ENCODE measurements at places on chromosomes 5 and 9.
A peak's percentile ranks its signal among the peaks of the same experiment; 100 is the strongest.

GRCh38 chr5:5738797-5739489 lies 316.5 kb downstream of the ICE1 start:
- DNase-seq: no peak

DNA sequence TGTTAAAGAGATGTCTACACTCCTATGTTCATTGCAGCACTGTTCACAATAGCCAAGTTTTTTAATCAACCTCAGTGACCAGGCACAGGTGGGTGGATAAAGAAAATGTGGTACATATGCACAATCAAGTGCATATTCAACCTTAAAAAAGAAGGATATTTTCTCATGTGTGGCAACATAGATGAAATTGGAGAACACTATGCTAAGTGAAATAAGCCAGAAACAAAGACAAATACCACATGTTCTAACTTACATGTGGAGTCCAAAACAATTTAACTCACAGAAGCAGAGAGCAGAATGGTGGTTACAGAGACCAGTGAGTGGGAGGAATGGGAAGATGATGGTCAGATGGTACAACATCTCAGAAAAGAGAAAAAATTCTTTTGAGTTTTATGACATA lies 31.8 kb downstream of the ANXA1 start:
- DNase-seq: no peak

GRCh38 chr5:19498852-19499251 lies 489.1 kb downstream of the CDH18 start:
- no peak for DNase-seq

DNA sequence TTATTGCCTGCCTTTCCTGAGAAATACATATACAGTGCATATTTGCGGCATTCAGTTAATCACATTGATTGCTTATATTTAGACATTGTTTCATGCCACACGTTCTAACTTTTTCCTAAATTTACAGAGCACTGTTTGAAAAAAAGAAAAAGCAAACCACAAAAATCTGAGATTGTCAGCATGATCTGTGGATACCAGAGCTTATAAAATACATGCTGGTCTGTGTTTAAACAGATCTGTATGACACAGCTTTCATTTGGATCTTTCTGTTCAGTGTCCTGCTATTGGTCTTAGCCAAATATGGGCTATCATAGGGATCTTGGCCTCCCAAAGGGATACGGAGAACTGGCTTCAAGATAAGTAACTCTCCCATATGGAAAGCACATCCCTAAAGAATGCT lies 20.2 kb downstream of the ALDH1A1 start:
- no peak for DNase-seq

GRCh38 chr5:82858151-82859025 lies 218.8 kb downstream of the TMEM167A start:
- no peak for DNase-seq

DNA sequence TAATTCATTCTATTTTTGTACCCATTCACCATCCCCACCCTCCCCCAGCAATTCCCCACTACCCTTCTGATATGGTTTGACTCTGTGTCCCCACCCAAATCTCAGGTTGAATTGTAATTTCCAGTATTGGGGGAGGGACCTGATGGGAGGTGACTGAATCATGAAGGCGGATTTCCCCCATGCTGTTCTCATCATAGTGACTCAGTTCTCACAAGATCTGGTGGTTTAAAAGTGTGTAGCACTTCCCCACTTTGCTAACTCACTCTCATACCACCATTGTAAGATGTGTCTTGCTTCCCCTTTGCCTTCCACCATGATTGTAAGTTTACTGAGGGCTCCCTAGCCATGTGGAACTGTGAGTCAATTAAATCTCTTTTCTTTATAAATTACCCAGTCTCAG lies 25.9 kb upstream of the TESK1 start:
- DNase-seq: no peak

GRCh38 chr9:73143711-73144328 lies 7.8 kb upstream of the ANXA1 start:
- peak; percentile 73 for DNase-seq

DNA sequence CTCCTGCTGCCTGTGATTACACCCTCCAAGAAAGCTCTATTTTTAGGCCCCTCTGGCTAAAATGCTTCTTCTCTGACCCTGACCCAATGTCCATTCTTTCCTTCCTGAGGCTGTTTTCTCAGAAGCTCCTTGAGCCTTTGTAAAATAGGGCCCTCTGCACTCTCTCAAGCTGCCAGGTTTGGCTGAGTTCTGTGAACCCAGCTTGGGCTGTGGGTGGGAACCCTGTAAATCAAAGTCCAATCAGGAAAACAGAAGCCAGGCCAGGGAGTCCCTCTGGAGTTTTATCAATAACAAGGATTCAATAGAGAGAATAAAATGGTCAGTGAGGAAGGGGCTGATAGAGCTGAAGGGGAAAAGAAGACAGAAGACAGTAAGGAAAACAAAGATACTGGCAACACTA lies 43.7 kb upstream of the ERCC6L2 start:
- no peak for DNase-seq

DNA sequence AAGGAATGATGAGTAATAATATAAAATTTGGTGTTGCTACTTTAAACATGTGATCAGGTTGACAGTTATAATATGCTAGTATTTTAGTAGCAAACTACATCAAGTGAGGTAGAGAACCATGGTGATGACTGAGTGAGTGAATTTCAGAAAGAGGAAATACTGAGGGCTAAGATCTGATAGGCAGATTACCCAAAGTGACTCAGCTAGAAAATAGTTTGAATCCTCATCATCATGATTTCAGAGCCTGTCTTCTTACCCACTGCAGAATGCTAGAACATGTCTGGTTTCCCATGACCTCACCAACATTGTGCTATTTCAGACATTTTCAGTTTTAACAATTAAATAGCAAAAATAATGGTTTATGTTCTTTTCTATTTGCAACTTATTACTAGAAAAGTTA lies 602.1 kb downstream of the TAF11L14 start:
- DNase-seq: no peak

GRCh38 chr9:91664663-91665062 lies 241.0 kb upstream of the NFIL3 start:
- DNase-seq: no peak

DNA sequence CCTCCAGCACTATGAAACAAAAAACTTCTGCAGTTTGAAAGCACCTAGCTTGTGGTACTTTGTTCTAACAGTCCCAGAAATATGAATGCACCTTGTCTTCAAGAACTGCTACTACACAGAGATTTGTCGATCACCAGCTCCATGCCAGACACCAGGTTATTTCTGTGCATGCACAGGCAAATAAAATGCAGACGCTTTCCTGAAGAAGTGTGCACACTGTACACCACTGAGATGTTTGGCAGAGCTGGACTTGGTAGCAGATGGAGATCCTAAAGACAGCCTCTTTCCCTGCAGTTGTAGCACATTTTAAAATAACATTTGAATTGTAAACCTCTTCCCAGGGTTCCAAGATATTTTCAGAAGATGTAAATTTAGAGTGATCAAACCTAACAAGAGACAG lies 730.0 kb downstream of the MTRR start:
- DNase-seq: no peak

GRCh38 chr9:13165956-13166355 lies 113.5 kb downstream of the MPDZ start:
- DNase-seq: no peak

- no peak for DNase-seq
Observed at GRCh38 chr5:176574297-176574591, 25.1 kb downstream of the CDHR2 start.

- peak; percentile 66 for DNase-seq
Observed at GRCh38 chr5:173573126-173573960, 43.1 kb downstream of the BOD1 start.

GRCh38 chr5:122398016-122398415 lies 86.0 kb downstream of the SNCAIP start:
- DNase-seq: no peak

GRCh38 chr5:109690242-109690974 lies 681 bp downstream of the MAN2A1 start:
- peak; percentile 22 for DNase-seq

DNA sequence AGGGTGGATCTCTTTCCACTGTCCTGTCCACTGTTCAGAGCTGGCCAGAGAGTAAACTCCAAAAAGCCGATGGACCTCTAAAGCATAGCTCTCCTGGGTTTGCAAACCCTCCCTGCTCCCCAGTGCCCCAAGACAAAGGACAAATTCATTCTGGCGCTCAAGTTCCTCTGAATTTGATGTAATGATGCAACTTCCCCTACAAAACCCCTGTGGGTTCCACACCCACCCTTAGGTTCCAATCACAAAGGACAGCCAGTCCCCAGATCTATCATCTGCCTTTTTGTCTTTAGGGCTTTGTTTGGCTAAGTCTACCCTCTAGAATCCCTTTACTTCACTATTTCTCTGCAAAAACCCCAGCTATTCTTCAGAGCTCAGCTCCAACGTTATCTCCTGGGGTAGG lies 57.4 kb upstream of the SLC25A51 start:
- DNase-seq: no peak

DNA sequence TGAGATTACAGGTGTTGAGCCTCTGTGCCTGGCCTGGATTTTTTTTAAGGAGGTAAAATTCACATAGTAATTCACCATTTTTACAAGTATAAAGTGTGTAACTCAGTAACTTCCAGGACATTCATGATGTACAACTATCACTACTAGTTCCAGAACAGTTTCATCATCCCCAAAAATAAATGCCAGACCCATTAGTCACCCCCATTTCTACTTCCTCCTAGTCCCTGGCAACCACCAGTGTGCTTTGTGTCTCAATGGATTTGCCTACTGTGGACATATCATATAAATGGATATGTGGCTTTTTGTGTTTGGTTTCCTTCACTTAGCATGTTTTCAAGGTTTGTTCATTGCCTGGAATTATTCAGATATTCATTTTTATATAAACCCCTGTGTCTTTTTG lies 72.5 kb upstream of the PANK3 start:
- DNase-seq: peak; percentile 23

DNA sequence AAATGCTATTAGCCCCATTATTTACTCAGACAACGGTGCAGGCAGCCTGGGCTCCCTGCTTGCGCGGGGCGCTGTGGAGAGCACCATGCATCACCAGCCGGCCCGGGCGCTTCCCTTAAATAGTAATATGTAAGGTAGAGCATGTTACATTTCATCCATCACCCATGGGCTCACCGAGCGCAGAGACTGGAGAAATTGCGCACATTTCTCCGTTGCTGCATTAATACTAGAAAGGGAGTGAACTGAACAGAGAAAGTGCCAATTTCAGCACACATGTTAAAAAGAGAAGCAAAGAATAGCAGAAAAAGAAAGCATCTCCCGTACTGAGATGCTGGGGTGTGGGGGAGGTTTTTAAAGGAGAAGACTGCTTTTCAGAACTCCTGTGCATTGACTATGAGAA lies 400.3 kb downstream of the ZSWIM6 start:
- no peak for DNase-seq

DNA sequence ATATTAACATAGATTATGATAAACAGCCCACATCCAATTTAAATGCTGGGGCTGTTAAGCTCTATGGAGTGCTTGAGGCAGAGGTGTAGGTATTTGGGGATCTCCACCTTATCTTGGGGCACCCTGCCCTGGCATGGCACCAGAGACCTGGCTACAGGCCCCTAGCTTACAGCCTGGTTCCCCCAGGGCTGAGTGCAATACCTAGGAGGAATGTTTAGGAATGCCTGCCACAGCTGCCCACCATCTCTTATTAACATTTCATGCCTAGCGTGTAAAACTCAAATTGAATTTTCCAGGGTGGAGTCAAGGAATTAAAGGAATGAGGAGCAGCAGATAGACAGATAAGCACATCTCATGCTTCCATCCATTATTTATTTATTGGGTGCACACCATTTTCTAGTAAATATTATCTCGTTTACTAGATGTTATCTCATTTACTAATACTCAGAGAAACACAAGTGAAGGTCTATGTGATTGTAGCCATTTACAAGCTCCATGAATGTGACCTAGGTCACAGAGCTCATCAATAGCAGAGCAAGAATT lies 55.6 kb upstream of the TNFSF8 start:
- DNase-seq: no peak

GRCh38 chr5:78597974-78598371 lies 50.6 kb downstream of the LHFPL2 start:
- DNase-seq: no peak

DNA sequence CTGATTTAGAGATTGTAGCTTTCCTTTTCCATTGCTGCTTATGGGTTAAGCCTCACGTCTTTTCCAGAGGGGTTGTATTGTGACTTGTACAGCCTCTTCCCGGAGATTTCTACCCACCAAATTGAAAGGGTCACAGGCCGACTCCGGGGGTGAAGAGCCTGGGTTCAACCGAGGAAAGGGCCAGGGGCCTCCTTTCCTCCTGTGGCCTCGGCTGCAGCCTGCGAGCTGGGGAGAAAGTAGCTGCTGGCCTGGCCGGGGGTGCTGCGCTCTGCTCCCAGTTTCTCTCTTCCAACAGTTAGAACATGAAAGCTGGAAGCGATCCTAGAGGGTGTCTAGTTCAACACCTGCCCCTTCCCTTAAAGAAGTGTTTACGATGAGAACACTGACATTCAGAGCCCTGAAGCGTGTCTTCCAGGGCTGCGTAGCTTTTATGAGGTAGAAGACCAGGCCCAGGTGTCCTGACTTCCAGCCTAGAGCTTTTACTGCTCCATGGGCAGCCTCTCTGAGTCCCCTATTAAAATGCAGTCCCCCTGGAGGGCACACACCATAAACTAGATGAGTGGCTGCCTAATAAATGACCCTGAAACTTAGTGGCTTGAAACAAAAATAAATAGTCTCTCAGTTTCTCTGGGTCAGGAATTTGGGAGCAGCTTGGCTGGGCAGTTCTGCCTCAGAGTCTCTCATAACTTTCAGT lies 56.9 kb downstream of the ACER2 start:
- no peak for DNase-seq

DNA sequence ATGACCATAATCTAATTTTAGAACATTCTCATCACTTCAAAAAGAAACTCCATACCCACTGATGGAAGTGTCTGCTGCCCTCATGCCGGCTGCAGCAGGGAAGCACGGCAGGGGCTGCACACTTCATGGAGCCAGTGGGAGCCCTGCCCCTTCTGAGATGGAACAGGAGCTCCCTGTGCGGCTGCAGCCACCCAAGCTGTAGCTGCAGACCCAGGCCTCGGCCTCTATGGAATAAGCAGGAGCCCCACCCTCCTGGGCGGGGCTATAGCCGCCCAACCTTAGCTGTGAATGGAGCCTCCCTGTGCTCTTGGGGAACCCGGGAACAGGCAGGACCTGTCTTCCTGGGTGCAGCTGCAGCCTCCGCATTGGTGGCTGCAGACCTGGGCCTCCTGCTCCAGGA lies 128.5 kb downstream of the NUDT12 start:
- no peak for DNase-seq

- no peak for DNase-seq
Observed at GRCh38 chr5:128318691-128319090, 219.4 kb downstream of the FBN2 start.

- DNase-seq: no peak
Observed at GRCh38 chr5:366541-367357, 45.2 kb downstream of the AHRR start.

GRCh38 chr5:15885156-15885555 lies 294.4 kb downstream of the MARCHF11 start:
- DNase-seq: no peak

- no peak for DNase-seq
Observed at GRCh38 chr9:94851892-94852291, 125.4 kb downstream of the AOPEP start.
